ENCODE measurements at places on chromosomes 7 and 10. TPM values are rescaled to one million over a fixed set of nuclear protein-coding genes. Genes with fewer than 3 reads are reported as not detected.

- H3K4me1 ChIP-seq, result no peaks in the 10 kb centered on the region
- no peak for DNase-seq
- H3K27me3 ChIP-seq, result no peaks in the 10 kb centered on the region
- H3K4me3 ChIP-seq, result no peak overlapping the region
- no peaks in the 10 kb centered on the region for H3K36me3 ChIP-seq
- H3K27ac ChIP-seq, result no peak overlapping the region
Observed at GRCh38 chr10:104449391-104449790, 95.8 kb downstream of the CFAP58 start.

DNA sequence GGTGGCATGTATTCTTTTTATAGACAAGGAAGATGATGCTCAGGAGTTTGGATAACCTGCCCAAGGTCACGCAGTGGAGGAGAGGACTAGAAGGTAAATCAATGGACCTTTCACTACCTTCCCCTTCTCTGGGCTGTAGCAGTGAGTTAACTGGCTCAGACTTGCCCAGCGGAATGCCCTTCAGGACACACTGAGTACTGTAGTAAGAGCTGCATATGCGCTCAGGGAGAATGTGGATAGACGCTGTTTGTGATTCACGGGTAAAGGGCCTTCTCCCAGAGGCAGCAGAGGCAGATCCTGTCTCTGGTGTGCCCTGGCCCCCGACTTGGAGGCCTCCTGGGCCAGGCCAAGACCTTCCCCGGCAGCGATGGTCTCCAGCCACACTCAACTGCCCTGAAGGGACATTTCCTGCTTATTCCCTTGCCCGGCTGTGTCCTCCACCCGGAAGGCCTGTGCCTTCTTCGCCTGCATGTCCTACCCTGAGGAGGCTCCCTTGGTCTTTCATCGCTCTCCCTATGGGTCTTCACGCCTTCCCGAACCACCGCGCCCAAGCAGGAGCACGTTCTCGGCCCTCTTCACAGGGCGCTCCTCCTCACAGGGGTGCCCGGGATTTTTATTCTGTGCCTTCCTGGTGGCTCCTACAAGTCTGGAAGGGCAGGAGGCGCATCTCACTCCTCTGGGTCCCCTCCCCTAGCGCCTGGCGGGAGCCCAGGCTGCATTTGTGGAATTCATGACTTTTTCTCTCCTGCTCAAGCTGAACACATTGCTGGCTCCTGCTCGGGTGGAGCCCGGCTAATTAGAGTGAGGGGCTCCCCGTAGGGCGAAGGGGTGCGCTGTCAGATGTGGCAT lies 1.8 kb upstream of the IKZF1 start:
- H3K4me1 ChIP-seq, result peaks cover 13% of the 10 kb centered on the region
- no peaks in the 10 kb centered on the region for H3K36me3 ChIP-seq
- H3K4me3 ChIP-seq, result no peak overlapping the region

DNA sequence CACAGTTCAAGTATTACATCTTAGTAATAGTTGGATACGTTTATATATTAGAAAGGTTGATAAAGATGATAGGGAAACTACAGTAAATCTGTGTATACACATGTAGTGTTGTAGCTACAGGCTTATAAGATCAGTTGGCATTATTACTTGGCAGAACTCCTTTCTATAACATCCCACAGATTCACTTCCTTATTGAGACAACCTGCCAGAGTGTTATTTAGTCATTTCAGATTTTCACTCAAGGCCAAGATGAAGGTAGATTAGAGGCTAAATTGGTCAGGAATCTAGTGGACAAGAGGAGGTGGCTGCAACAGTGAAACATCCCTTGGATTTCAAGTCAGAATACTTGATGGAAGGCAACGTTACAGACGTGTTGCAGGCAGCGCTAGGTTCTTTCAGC lies 63.0 kb downstream of the PAPSS2 start:
- no peaks in the 10 kb centered on the region for H3K4me1 ChIP-seq
- DNase-seq, result no peak
- no peak overlapping the region for H3K27ac ChIP-seq
- no peaks in the 10 kb centered on the region for H3K36me3 ChIP-seq
- H3K4me3 ChIP-seq, result no peak overlapping the region

DNA sequence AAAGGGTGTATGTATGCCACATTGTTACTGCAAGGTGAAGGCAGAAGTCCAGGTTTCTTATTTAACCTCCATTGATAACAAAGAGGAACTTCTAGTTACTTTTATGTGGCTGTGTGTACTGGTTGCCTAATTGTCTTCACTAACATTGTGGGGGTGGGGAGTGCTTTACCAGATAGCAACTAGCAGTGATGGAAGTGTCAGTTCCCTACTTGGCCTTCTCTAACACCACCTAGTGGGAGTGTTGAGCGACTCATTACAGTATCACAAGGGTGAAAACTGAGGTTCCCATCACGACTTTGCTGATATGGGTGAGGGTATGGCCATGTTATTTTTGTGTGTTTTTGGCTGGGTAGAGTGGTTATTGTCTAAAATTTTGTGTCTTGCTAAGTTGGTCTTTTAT lies 274.4 kb downstream of the THSD7A start:
- H3K27ac ChIP-seq, result no peak overlapping the region
- no peaks in the 10 kb centered on the region for H3K27me3 ChIP-seq
- no peak for DNase-seq
- H3K4me1 ChIP-seq, result no peaks in the 10 kb centered on the region
- no peak overlapping the region for H3K4me3 ChIP-seq

GRCh38 chr10:101967119-101967518 lies 88.9 kb downstream of the ARMH3 start:
- DNase-seq, result no peak
- peaks cover 10% of the 10 kb centered on the region for H3K36me3 ChIP-seq
- H3K27ac ChIP-seq, result no peak overlapping the region
- no peaks in the 10 kb centered on the region for H3K27me3 ChIP-seq

DNA sequence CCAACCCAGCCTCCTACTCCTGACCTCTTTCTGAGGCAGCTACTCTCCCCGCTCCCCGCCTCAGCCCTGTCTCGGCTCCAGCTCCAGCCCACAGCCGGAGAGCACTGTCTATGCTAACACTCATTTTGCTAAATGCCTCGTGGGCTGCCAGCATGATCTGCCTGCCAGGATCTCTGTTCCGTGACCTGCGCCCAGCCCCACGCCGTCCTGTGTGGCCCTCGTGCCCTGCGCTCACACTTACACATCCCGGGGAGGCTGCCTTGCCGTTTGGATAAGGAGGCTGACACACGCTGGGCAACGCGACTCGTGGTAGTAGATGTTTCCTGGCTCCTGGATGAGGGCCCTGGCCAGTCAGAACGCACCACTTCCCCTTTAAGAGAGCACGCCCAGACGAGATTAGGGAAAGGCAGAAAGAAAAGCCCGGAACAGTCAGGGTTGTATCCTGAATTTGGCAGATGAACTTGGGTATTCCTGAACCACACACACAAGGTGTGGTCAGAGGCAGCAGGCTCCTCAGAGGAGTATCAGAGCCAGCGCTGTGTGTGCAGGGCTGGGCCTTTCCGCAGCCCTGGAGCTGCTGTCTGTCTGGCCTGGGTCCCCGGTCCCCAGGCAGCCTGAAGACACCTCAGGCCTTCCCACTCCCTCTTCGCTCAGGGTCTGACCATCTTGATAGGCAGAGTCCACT lies 97.7 kb upstream of the EFCAB10 start:
- H3K36me3 ChIP-seq, result no peaks in the 10 kb centered on the region
- H3K4me1 ChIP-seq, result peaks cover 13% of the 10 kb centered on the region
- H3K27ac ChIP-seq, result no peak overlapping the region
- no peak for DNase-seq

- no peaks in the 10 kb centered on the region for H3K36me3 ChIP-seq
- H3K27ac ChIP-seq, result no peak overlapping the region
Observed at GRCh38 chr7:85997515-85997914, 646.2 kb upstream of the GRM3 start.

GRCh38 chr10:121096617-121097431 lies 245.7 kb downstream of the WDR11 start:
- H3K4me3 ChIP-seq, result no peak overlapping the region
- no peak overlapping the region for H3K27ac ChIP-seq
- H3K4me1 ChIP-seq, result no peaks in the 10 kb centered on the region
- no peaks in the 10 kb centered on the region for H3K36me3 ChIP-seq

DNA sequence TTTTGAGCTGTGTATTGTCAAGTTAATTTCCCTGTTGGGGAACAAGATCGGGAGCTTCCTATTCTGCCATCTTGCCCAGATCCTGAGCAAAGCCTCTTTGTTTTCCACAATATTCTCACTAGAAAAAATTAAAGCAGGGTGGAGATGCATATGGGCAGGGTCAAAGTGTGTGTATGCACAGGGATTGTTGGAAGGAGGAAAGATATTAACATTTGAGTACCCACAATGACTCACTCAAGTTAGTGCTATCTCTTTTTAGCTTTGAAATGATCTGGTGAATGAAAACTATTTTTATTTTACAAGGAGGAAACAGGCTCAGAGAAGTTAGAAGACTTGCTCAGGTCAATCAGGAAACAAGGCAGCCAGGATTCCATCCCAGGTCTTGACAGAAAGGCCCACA lies 6.7 kb upstream of the BTBD16 start:
- no peak for DNase-seq
- no peak overlapping the region for H3K4me3 ChIP-seq
- peaks cover 29% of the 10 kb centered on the region for H3K36me3 ChIP-seq
- no peaks in the 10 kb centered on the region for H3K4me1 ChIP-seq
- H3K27ac ChIP-seq, result no peak overlapping the region

GRCh38 chr10:113897693-113898618 lies 43.5 kb downstream of the NHLRC2 start:
- H3K36me3 ChIP-seq, result peaks cover 3% of the 10 kb centered on the region
- no peak for DNase-seq
- H3K27ac ChIP-seq, result no peak overlapping the region
- no peaks in the 10 kb centered on the region for H3K27me3 ChIP-seq

DNA sequence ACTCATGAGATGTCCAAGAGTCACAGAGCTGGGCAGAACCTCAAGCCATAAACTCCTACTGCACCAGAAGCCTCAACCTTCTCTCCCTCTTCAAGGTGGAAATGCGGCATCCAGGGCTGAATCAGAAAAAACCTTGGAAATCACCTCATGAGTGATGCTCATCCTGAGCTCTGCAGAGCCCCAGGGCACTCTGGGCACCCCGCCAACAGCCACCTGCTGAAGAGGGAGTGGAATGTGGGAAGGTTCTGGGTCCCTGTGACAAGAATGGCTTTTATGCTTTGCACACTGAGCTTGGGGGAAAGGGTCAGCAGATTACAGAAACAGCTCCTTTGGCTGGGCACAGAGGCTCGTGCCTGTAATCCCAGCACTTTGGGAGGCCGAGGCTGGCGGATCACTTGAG lies 18.8 kb downstream of the NUDT1 start:
- H3K27ac ChIP-seq, result no peak overlapping the region
- DNase-seq, result no peak
- peaks cover 75% of the 10 kb centered on the region for H3K36me3 ChIP-seq
- H3K27me3 ChIP-seq, result no peaks in the 10 kb centered on the region
- no peaks in the 10 kb centered on the region for H3K4me1 ChIP-seq
- no peak overlapping the region for H3K4me3 ChIP-seq

The CALY gene
- 230 TPM for polyA plus RNA-seq

The STK17A gene
- 16.9 TPM for polyA plus RNA-seq

The KNDC1 gene
- polyA plus RNA-seq, result 35.8 TPM

All from spinal cord (tissue), 10 donors.